ENCODE measurements at places on chromosomes 7 and 10. TPM values are rescaled to one million over a fixed set of nuclear protein-coding genes. Genes with fewer than 3 reads are reported as not detected.

DNA sequence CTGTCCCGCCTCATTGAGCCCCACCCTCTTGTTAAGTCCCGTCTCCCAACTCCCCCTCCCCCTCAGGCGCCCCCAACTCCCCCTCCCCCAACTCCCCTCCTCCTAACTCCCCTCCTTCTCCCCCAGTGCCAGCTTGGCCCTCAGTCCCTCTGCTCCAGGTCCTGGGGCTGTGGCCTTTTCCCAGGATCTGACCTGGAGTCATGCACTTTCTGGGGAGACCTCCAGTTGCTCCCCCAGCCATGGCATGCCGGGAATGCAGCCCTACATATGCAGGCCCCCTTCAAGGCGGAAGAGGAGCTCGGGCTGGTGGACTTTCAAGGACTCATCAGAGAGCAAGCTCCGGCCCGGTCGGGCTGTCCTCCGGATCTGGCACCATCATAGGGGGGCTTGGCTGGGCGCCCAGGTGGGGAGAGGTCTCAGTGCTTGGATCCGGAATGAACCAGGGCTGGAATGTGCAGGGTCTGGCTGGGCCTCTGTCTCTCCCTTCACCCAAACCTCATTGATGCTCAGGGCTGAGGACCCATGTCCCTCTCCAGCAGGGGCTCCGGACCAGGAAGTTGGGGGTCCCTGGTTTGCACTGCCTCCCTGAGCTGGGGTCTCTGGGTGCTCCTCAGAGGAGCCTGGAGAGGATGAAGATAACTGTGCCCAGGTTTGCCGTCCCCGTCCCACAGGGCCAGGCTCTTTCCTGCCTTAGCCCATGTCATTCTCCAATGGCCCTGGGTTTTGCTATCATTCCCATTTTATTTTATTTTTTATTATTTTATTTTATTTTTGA is 41.1 kb downstream of the TMEM270 start:
- H3K36me3 ChIP-seq = no peaks in the 10 kb centered on the region
- no peak overlapping the region for H3K4me3 ChIP-seq
- H3K4me1 ChIP-seq = no peaks in the 10 kb centered on the region
- no peaks in the 10 kb centered on the region for H3K27me3 ChIP-seq

The ANKRD30A gene
- total RNA-seq = not detected

GRCh38 chr10:5584895-5585516 is 60.2 kb downstream of the CALML3 start:
- DNase-seq = no peak
- H3K36me3 ChIP-seq = no peaks in the 10 kb centered on the region
- no peak overlapping the region for H3K4me3 ChIP-seq
- H3K27me3 ChIP-seq = no peaks in the 10 kb centered on the region
- H3K27ac ChIP-seq = no peak overlapping the region

GRCh38 chr7:150903606-150904005 is 51.3 kb downstream of the AOC1 start:
- no peaks in the 10 kb centered on the region for H3K27me3 ChIP-seq
- DNase-seq = no peak
- H3K4me1 ChIP-seq = no peaks in the 10 kb centered on the region
- no peak overlapping the region for H3K4me3 ChIP-seq

The LRRD1 gene
- total RNA-seq = not detected

Measured in liver (tissue), 10 donors.